Heart right ventricle (tissue), 16 donors: ENCODE measurements at places on chromosomes 16 and 17.

GRCh38 chr16:9177861-9178260, 86.4 kb downstream of the HAPSTR1 start:
- DNase-seq = no peak

DNA sequence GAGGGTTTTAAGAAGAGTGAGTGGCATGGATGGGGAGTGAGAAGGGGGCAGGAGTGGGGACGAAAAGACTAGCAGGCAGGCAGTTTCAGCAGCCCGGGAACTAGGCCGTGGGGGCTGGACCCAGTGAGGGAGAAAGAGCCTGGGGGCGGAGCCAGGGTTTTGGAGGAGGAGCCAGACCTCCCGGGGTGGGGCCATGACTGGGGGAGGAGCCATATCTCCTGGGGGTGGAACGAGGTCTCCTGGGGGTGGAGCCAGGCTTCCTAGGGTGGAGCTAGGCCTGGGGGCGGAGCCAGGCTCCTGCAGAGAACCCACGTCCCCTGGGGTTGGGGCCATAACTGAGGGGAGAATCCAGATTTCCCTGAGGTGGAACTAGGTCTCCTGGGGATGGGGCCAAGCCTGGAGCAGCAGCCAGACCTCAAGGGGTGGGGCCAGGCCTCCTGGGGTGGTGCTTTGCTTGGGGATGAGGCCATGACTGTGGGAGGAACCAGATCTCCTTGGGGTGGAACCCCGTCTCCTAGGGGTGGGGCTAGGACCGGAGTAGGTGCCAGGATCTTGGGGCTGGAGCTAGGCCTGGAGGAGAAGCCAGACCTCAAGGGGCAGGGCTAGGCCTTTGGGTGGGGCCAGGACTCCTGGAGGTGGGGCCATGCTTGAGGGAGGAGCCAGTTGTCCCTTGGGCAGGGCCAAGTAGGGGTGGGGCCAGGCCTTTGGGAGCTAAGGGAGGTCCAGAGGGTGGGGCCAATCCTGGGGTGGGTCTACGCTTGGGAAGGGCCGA, 41.7 kb upstream of the JPH3 start:
- peak; percentile 61 for DNase-seq

DNA sequence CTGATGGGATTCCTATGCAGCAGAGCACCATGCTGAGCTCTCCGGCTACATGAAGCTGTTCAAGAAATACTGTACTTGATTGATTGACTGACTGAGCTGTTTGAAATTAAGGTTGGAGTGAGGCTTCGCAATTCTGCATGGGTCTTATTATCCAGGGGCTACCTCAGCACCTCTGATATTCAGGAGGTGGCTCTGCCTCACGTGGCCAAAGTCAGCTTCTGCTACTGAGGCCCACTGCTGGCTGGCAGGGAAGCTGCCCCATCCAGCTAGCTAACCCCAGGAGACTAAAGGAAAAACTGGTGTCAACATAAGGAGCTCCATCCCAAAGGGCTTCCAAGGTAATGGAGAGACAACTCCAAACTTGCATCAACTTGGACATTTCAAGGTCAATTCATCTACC, 66.2 kb upstream of the TRAP1 start:
- DNase-seq = no peak

DNA sequence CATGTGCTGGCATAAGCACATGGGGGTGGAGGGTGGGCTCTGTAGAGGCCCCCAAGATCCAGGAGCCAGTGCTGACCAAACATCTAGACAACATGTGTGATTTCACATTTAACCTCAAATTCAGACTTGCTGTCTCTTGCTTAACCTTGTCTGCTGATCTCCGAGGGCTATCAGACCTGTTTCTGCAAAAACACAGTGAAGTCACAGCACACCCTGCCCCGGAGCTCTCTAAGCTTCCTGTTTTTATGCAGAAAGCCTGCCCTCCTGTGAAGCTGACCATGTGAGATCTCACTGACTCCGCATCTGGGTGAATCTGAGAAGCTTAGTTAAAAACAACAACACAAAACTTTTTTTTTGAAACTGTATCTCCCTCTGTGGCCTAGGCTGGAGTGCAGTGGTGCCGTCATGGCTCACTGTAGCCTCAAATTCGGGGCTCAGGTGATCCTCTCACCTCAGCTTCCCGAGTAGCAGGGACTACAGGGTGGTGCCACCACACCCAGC, 6.6 kb upstream of the DPEP2 start:
- DNase-seq = no peak
